Inflammatory macrophage treated with lipopolysaccharide for 1 hour (primary cell): ENCODE measurements at places on chromosomes 1 and 21.

- DNase-seq: no peak
These were observed 2.4 kb upstream of the ELF3 start for GRCh38 chr1:202007805-202008489.

DNA sequence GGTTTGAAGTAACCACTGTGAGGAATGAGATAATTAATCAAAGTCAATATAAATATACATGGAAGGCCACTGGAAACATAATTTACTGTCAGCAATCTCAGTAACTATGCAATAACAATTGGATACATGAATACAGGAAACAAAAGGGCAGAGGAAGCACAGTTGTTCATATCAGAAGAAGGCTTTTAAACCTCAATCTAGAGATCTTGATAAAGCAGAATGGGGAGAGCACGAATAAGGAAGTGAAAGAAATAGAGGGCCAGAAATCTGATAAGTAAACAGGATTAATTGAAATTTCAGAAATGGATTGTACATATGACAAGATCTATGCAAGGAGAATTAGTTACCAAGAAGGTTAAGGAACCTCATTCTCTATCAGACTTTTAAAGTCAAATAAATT lies 93.0 kb downstream of the EVI5 start:
- DNase-seq: no peak

GRCh38 chr1:151047925-151048644 lies 534 bp downstream of the C1orf56 start:
- DNase-seq: peak; percentile 46

DNA sequence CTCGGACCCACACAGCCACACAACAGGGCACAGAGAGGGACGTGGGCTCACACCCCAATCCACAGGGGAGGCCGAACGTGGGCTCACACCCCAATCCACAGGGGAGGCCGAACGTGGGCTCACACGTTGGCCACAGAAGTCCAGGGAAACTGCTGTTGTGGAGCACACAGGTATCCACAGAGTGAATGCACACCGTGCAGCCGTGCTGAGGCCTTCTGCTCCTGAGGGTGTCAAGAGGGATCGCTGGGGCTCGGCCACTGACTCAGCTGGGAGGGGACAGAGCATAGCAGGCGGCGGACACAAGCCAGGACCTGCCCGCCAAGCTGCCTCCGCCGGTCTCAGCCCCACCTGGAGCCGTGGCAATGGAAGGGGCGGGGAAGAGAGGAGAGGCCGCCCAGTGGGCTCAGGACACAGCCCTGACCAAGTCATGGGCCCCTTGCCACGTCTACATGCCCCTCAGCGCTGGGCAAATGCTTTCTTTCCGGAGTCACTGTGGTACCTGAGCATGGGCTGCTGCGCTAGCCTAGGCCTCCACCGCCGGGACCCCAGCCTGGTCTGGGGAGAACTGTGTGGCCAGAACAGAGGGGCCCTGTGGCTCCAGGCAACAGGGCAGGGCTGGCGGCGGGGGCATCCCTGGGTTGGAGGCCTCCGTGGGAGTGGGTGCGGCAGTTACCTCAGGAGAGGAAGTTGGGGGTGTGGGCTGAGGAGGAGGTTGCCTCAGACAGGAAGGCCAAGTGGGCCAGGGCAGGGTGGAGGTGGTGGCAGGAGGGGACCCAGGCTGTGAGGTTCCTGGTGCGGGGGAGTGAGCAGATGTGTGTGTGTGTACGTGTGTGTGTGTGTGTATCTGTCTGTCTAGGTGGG lies 1.2 kb downstream of the SYTL1 start:
- peak; percentile 35 for DNase-seq

DNA sequence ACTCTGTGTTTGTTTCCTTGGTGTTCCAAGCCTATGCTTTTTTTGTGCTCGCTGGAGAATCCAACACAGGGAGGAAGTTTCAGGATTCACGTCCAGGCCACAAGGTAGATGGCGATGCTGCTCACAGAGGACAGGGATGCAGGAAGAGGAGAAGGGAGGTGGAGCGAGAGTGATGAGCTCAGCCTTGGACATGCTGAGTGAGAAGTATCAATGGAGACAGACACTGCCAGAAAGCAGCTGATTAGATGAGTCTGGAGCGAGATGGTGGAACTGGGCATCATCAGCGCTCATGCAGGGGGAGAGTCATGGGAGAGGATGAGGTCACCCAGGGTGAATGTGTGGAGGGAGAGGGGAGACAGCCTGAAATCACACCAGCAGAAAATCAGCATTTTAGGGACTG lies 110.0 kb downstream of the GLUL start:
- DNase-seq: no peak

DNA sequence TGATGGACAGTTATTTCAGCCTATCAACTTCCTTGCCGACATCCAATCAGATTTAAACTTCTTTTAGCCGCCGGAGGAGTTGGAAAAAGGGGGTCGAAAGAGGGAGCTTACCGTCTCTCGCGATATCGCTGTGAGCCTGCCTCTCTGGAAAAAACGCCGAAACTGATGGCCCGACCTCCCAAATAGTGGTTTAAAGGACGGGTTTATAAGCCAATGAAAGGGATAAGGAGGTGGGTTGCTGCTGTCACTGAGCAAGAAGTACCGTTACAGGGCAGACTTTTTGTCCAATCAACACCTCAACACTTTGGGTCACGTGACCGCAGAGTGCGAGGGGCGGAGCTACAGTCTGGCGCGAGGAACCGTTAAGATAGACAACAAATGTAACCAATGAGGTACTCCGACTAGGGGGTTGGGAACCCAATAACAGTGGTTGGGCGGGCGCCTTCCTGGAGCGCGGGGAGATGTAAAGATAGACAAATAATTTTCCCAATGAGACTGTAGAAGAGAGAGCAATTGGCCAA lies at the start of gene RBM15:
Gene RBM15, plus strand, starts transcription at position 492 of the 521 bp plus-strand sequence. Its CDS starts 29 bp downstream, at position 521.
- DNase-seq: peak; percentile 100

DNA sequence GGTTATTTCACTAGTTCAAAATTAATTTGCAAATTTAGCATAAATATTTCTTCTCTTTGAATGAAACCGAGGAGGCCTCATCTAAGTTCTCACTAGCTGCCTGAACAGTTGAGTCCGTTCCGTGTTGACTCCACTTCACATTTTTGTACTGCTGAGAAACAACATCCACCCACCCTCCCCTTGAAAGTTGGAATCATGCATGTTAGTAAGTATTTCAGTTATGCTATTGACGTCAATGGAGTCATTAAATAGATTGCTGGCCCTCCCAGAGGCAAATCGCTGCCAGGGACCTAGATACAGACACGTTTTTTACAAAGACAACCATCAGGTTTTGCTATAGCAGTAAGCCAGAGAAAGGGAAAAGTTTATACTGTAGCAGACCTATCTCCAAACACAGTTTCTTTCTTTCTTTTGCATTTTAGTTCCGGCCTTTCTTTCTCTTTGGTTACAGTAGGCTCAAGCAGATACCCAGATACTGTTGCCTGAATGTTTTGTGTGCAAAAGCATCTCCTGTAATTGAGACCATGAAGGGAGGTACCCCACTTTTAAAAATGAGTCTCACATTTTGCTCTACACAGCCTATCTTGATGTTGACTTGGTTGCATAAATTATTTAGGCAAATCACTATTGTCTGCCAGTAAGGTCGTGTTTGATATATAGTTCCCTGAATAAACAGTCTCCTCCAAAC lies 262.6 kb upstream of the SGIP1 start:
- DNase-seq: peak; percentile 53

DNA sequence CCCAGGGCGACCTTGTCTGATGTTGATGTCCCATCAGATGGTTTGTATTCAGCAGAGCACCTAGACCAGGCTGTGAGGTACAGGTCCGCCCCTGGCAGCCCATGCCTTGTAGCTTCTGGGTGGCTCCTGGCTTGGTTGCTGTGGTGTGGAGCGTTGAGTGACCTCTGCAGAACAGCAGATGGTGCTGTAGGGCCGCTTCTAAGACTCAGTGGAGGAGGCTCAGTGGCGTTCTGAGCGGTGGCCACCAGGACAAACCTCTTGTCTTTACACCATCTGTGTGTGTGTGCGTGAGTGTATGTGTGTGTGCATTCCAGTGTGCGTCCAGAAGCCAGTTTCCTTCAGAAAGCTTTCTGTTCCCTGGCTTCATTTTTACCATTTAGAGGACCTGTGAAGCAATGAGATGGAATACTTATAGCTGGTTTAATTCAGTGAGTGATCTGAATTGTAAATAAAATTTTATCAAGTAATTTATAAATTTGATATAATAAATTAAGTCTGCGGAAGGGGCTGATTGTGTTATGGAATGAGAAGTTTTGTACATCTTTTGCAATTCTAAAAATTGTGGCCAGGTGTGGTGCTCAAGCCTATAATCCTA lies 66.1 kb downstream of the ADARB1 start:
- peak; percentile 75 for DNase-seq

- peak; percentile 75 for DNase-seq
These were observed 5.5 kb upstream of the CD1A start for GRCh38 chr1:158248771-158249170.

DNA sequence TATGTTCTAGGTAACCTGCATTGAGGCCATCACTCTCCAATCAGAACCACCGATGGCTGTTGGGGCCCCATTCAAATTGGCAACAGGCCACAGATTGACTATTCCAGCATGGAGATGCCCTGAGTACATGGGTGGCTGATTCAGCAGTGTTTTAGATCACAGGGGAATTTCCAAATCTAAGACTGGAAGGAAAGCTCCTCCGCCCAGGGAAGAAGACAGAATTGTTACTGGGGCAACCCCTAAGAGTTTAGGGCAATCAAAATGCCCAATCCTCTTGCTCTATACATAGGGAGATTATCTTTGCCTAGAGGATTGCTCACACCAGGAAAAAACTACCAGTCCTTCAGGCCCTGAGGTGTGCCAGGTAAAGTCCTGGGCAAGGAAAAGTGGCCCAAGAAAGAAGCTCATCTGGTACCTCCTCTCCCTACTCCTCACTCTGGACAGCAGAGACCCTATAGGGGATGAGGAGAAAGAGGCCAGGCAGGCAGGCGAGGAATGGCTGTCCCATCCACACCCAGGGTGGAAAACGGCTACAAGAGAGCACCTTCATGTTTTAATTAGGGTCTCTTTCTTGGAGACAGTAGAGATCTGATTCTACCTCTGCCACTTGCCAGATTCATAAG lies 5.8 kb downstream of the S100A8 start:
- DNase-seq: peak; percentile 73

- DNase-seq: no peak
These were observed 15.6 kb downstream of the PRKAB2 start for GRCh38 chr1:147156642-147157041.

GRCh38 chr1:234726359-234726943 lies 116.5 kb upstream of the IRF2BP2 start:
- DNase-seq: no peak
